ENCODE measurements at places on chromosomes 3 and 15. TPM values are rescaled to one million over a fixed set of nuclear protein-coding genes. Genes with fewer than 3 reads are reported as not detected.

DNA sequence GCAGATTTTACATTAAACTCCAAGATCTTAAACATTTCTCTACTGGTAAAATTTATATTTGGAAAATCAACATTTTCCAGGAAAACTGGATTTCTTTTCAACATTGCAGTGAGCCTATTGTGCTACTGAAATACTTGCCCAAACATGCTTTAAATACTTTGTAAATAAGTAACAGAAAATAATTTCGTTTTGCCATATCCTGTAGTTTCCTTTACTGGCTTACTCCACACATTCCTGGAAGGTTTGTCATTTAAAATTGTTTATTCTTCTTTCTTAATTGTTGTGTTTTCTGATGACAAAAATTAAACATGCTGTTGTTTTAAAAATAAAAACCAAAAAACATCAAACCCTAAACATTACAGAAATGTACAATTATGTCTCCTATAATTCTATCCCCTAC, 22.0 kb downstream of the ACAD11 start:
- no peak for DNase-seq

GRCh38 chr3:150300388-150300787, 107.7 kb upstream of the TSC22D2 start:
- no peak for DNase-seq

DNA sequence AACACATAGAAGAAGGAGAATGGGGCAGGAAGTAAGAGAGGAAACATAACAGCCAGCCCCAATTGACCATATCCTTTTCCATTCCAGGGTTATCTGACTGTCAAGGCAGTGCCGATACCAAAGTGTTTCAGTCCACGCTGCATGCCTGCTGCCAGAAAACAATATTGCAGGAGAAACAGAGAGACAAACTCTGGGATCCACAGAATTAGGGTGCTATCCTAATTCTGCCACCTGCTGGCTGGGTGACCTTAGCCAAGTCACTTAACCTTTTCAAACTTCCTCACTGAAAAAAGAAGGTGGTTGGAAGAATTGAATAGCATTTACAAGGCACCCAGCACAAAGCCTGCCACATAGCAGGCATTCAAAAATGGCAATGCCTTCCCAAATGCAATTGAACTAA, 32.0 kb downstream of the GLB1 start:
- DNase-seq: no peak

GRCh38 chr3:30605005-30605404, 1.4 kb upstream of the TGFBR2 start:
- no peak for DNase-seq

GRCh38 chr3:52614689-52615088, 71.0 kb downstream of the PBRM1 start:
- no peak for DNase-seq

GRCh38 chr15:55907797-55908196, 85.6 kb downstream of the NEDD4 start:
- DNase-seq: no peak

DNA sequence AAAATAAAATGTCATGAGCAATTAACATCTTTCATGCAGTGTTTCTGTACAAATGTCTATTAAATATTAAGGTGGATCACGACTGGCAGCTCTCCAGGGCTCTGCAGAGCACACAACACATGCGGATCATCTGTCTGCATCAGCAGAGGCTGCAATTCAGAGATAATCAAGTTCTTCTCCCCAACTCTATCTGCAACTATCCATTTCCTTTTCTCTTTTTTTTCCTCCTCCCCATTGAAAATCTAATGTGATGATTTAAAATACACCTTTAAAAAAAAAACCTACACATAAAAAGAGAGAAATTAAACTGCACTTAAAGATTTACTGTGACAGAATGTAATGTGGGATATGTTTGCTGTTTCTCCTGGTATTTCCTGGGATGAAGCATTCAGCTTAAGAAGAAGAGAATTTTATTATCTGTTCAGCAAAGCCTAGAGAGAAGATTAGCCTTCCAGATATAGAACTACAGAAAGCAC, 352.6 kb upstream of the CCDC54 start:
- no peak for DNase-seq

GRCh38 chr15:89187986-89188514, 33.3 kb downstream of the RLBP1 start:
- DNase-seq: no peak

DNA sequence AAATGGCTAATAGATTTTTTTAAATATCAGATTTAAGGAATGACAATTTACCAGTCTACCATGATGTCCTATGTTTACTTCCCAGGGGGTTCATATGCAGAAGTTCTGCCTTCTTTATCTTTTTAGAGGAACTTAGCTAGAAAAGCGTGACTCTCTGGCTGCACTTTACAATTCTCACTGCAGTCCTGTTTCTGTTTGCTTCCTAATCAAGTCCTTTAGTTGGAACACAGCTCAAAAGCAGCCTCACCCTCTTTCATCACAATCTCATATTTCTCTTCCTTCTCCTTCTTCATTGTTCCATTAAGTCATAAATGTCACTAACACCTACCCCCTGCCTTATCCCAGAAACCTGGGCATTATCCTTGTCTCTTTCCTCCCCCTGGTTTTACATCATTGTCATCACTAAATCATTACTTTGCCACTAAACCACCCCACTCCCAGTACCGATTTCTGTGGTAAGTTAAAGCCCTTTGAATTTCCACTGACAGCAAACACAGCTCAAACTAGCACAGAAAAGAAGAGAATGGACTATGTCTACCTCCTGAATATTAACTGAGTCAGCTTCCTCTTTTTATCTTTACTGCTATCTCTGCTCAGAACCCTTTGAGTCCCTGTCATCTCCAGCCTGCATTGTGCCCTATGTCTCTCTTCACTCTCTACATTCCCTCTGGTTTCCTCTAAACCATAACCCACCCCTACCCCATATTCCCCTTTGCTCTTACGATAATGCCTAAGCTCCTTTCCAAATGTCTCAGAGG, 13.8 kb upstream of the PPP4R2 start:
- DNase-seq: no peak

DNA sequence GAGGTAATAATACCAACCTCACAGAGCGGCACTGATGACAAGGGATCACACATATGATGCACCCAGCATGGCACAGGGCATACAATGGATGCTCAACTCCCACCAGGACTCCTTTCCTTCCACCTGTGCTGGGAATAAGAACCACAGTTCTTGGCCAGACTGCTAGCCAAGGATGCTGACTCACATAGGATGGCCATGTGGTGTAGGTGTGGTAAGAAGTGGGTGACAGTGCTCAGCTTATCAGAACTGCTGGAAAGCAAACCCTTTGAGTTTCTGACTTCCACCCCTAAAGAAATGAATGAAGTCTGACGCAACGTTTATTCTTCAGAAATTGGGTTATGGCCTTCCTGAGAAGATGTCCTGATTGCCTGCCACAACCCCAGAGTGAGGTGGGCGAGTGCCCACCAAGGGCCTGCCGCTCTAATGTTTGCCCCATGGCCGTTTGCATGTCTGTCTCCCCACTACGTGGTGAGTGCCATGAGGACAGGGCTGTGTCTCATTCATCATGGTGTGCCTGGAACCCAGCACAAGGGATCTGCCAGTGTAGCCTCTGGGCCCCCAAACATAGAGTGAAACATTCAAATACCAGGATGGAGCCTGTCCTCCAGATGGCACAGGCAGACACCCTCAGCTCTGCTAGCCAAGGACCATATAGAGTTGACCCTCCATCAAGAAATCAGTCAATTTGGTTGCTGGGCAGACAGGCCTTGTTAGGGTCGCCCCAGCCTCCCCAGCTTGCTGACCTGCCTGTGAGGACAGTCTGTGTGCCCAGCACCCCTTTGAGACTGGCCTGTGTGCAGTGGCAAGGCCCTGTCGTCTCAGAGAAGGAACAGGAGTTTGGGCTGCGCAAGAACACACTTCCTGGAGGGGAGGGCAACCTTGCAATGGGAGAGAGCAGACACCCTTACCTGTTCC, 57.6 kb upstream of the SLCO2A1 start:
- no peak for DNase-seq

GRCh38 chr3:29274667-29275066, 6.2 kb upstream of the RBMS3 start:
- no peak for DNase-seq

DNA sequence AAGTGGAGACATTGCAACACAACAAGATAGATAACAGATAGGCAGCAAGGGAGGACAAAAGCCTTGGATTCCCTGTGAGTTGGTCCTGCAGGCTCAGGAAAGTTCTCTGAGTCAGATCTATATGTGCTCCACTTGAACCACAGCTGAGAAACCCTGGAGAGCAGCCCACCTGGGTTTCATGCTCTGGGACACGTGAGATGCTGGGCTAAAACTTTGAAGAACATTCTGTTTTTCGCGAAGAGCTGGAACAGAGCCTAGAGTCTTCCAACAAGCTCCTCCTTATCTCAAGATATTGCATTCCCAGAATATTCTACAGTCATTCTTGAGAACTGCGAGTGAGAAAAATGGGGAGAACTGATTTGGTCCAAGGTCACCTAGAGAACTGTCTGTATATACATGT, 583.0 kb upstream of the ROBO1 start:
- DNase-seq: no peak

- DNase-seq: no peak
Measured at GRCh38 chr3:122100591-122101463, 45.7 kb downstream of the CD86 start.

- DNase-seq: no peak
Measured at GRCh38 chr3:98735761-98736269, 27.3 kb upstream of the ST3GAL6 start.

DNA sequence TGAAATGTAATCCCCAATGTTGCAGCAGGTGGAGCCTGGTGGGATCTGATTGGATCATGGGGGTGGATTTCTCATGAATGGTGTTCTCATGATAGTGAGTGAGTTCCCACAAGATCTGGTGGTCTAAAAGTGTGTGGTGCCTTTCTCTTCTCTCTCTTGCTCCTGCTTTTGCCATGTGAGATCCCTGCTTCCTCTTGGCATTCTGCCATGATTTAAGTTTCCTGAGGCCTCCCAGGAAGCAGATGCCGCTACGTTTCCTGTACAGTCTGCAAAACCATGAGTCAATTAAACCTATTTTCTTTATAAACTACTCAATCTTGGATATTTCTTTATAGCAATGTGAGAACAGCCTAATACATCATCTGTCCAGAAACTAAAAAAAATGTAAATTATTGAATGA, 298.3 kb downstream of the MEX3B start:
- DNase-seq: no peak

GRCh38 chr3:141878817-141879216, 2.4 kb downstream of the ATP1B3 start:
- no peak for DNase-seq

DNA sequence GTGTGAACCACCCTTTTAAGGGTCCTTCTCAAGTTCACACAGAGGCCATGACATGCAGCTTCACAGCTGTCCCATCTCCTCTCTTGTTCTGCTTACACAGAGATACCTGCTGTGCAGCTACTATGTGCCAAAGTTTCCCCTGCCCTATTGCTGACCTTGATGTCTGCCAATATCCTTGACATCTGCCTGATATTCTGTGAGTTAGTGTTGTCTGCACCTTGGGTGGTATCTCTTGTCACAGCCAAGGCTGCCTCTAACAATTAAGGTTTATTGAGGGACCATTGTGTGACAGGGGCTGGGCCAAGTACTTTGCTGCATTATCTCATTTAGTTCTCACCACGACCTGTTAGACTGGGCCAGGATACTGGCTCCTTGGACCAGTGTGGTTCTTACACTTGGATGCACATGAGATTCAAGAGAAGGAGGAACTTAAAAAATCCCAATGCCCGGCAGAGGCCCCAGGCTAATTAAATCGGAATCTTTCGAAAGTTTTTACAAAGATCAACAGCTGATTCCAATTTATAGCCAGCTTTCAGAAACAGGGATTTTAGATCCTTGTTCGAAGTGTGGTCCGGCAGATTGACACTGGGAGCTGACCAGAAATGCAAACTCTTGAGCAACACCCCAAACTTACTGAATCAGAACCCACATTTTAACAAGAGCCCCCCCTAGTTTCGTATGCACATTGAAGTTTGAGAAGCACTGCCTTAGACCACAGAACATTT, 178.6 kb downstream of the SATB1 start:
- DNase-seq: no peak

DNA sequence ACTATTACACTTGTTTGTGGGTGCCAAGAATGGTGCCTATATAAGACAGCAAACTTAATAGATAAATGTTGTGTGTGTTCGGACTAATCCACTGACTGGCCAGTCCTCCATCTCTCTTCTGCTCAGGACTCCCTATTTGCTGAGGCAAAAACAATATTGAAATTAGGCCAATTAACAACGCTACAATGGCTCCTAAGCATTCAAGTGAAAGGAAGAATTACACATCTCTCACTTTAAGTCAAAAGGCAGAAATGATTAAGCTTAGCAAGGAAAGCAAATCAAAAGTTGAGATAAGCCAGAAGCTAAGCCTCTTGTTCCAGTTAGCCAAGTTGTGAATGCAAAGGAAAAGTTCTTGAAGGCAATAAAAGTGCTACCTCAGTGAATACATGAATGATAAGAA, 126.9 kb downstream of the CCNL1 start:
- no peak for DNase-seq

- no peak for DNase-seq
Measured at GRCh38 chr3:89380016-89380415, 272.6 kb downstream of the EPHA3 start.

- DNase-seq: no peak
Measured at GRCh38 chr3:44885618-44886017, 11.2 kb downstream of the TGM4 start.

- DNase-seq: no peak
Measured at GRCh38 chr3:100330651-100331050, 3.9 kb upstream of the NIT2 start.

DNA sequence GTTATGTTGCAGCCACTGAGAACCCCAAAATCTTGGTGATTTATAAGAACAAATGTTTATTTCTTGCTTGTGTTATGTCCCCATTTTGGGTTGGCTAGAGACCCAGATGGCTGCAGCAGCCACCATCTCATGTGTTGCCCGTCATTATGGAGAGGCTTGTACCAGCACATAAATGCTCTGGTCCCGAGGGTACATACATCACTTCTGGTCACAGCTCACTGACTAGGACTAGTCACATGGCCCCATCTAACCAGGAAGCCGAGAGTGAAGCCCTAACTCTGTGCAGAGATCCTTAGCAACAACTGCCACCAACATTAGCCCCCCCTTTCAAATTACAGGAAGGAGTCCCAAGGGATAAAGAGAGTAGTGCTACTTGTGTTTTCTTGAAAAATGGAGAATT, 25.5 kb upstream of the HACD2 start:
- no peak for DNase-seq

ANKRD28 gene
- 39.6 TPM for total RNA-seq

SIDT1 gene
- total RNA-seq: 12.2 TPM

KCNAB1 gene
- not detected for total RNA-seq

ACKR4 gene
- total RNA-seq: 0.15 TPM

MITF gene
- total RNA-seq: 0.54 TPM

SEMA7A gene
- total RNA-seq: 102 TPM

C3orf49 gene
- not detected for total RNA-seq

ATG3 gene
- total RNA-seq: 66.2 TPM

EFCAB12 gene
- total RNA-seq: 0.34 TPM

EIF2A gene
- total RNA-seq: 122 TPM

ZBED2 gene
- 812 TPM for total RNA-seq

NAA50 gene
- 144 TPM for total RNA-seq

CYP8B1 gene
- total RNA-seq: not detected

GASK1A gene
- not detected for total RNA-seq

MED12L gene
- 4.9 TPM for total RNA-seq

KBTBD13 gene
- not detected for total RNA-seq
